ENCODE measurements at places on chromosomes 7 and 10.
A peak's percentile ranks its signal among the peaks of the same experiment; 100 is the strongest.

- DNase-seq, result no peak
Observed at GRCh38 chr10:5418584-5418983, 6.2 kb downstream of the NET1 start.

DNA sequence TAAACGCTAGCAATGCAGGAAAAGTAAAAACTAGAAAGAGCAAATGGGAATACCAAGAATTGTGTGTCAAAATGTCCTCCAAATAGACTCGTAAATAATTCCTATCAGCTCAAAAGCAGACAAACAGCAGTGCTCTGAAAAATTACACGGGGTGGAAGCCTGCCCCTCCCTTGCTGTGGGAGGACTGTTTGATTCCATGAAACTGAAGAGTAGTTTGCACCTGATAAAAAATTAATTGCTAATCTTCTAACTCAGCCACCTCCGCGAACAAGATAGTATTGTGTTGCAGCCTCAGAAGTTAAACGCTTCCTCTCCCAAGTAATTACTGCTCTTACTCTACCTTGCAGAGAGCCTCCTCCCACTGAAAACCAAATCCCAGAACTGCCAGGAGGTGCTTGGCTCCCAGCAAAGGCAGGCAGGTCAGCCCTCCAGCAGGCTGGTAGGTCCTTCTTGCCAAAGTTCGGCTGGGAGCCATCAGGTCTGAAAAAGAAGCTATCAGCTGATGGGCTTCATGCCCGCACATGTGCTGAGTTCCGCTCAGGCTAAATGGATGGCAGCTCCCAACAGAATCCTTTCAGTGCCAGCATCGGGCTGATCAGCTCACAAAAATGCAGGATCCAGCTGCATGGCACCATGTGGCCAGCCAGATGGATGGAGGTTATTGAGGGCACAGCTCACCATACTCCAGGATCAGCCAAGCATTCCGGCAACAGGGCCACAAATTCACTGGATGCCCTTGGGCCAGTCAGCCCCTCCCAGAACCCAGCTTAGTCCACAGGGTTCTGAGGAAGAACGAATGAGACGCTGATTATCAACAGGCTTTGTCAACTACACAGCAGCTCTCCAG is 37.1 kb downstream of the MAD1L1 start:
- peak; percentile 72 for DNase-seq

DNA sequence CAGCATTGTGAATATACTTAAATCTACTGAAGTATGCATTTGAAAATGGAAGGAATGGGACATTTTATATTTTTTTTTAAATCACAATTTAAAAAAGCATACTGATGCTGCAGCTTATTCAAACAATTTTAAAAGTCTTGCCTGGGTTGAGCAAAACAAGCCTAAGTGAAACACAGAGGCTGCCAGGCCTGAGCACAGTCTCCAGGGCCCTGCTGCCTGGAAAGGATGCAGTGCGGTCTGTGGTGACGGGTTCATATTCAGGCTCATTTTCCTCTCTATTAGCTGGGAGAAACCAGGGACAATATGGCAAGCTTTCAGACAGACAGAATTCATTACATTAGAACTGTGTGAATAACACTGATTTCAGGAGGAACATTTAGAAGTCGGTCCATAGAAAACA is 251.9 kb downstream of the COBL start:
- DNase-seq, result no peak

DNA sequence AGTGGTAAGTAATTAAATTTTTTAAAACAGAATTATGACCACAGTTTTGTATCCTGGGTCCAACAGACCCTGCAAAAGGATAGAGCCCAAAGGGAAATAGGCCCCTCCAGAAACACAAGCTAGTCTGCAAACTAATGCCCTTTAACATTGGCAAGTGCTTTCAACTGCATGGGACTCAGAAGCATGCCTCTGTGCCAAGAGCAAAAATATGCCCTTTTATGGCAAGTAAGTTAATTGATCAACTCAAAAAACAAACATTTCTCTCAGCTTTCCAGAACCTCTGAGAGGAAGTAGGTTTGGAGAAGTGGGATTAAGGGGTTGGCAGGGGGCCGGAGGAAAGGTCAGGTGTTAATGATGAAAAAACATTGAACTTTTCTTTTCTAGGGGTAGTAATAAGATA is 186.6 kb upstream of the PRSS1 start:
- no peak for DNase-seq

GRCh38 chr10:122525788-122526187 is 34.8 kb upstream of the DMBT1 start:
- DNase-seq, result no peak

DNA sequence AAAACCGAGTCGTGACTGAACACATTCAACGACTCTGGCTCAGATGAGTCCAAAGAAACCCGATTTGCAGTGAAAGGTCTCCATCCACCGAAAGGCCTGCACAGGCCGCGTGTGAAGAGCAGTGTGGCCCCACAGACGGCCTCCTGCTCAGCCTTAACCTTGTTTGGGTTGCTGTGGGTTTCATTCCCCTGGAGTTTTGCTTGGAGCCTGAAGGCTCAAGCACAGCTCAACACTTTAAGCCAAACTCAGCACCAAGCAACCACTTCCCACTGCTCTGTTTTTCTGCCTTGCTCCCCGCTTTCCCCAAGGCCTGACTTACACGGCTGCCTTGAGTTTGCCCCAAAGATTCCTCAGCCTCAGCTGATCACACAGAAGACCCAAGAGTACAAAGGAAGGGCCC is 398.2 kb upstream of the NFE2L3 start:
- DNase-seq, result no peak

GRCh38 chr10:93598157-93598556 is 2.9 kb downstream of the RBP4 start:
- DNase-seq, result no peak

Measured in Right ventricle myocardium superior (tissue), 1 donor.